Kidney epithelial cell (primary cell): ENCODE measurements at places on chromosomes 2 and 18.

DNA sequence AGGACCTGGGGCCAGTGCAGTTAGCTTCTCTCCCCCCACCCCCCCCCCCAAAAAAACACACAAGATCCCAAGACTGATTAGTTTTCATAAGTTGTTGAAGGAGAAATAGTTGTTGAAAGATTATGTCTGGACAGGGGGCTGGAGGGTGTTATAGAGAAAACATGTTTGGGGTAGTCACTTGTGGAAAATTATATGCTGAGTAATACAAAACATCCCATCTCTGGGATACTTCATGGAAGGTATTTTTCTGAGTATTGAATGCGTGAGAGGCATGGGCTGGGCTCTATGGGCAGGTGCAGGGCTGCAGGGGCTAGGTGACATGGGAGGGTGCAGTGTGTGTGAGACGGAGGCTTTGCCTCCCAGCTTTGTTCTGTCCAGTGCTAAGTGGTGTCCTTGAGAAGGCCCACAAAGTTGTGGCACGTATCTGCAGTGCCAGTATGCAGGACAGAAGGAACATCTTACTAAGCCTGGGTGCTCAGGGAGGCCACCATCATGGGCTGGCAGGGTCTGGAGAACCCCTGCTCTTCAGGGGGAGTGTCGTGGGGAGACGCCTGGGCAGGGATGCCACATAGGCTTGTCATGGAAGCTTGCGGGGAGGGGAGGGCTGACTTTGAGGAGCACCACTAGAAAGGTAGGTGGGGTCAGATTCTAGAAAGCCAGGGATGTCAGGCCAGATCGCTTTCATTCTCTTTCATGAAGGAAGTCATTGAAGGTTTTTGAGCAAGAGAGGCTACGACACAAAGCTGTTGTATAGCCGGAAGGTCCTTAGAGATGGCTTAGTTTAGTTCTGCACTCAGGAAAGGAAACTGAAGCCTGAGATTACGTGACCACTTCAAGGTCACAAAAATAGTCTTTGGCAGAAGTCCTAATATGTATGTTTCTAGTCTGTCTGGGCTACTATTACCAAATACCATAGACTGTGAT is 232.0 kb downstream of the LDLRAD4 start:
- no peak for DNase-seq

GRCh38 chr2:216619411-216620393 is 13.5 kb upstream of the IGFBP2 start:
- DNase-seq = no peak

DNA sequence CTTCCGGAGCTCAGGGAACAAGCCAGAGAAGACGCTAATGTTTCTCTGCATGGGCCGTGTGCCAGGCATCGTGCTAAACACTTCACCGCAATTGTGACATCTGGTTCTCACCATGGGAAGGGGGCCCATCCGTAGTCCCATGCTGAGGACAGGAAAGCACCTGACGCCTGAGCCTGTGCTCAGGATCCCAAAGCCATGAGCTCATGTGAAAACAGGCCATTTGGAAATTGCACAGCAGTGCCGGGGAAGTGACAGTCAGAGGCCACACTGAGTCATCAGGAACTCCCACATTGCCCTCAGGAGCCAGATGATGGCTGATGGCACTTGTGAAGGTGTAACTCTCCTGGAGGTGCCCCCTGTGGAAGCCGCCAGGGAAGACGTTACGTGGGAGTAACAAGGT is 141.0 kb downstream of the INHBB start:
- peak; percentile 9 for DNase-seq

DNA sequence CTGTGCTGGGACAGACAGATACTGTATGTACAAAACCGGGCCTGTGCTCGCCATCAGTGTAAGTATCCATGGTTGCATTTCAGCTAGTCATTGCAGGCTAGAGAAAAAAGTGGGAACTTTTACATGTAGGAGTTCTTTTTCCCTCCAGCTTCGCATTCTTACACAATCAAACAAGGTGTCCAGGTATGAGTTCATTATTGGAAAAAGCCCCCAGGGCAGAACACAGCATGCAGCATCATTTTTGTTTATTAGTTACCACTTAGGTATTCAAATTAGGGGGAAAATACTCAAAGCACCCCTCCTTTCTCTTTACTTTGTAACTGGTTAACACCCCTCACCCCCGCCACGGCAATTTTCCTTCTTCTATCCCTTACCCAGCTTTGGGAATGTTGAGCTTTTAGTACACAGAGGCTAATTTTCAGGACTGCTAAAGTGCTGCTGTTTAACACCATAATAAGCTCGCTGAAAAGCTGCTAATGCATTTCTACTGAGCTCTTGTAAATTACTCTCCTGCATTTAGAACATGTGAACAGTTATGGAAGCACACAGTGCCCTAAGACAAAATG is 13.6 kb downstream of the UPP2 start:
- no peak for DNase-seq

DNA sequence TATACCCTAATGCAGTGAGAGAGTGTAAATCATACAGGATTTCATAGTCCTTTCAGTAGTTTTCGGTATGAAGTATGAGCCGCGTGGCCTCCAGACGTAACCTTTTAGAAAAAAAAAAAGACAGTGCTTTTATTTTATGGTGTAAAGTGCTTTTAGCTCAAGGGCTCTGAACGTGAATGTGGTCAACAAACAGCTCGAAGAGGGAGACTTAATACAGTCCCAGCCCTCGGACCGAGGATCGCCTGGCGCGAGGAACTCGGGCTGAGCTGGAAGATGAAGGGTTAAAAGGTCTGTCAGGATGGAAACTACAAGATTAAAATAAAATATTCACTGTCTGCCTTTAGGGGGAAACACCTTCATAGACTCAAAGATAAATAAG is 4.0 kb upstream of the BCL11A start:
- DNase-seq = no peak

- no peak for DNase-seq
These were observed 75.7 kb downstream of the RBMS1 start for GRCh38 chr2:160417745-160418397.

- DNase-seq = no peak
These were observed 963.6 kb upstream of the CNTNAP5 start for GRCh38 chr2:123061534-123061933.

GRCh38 chr18:45352874-45353273 is 262.4 kb upstream of the SLC14A2 start:
- DNase-seq = no peak

DNA sequence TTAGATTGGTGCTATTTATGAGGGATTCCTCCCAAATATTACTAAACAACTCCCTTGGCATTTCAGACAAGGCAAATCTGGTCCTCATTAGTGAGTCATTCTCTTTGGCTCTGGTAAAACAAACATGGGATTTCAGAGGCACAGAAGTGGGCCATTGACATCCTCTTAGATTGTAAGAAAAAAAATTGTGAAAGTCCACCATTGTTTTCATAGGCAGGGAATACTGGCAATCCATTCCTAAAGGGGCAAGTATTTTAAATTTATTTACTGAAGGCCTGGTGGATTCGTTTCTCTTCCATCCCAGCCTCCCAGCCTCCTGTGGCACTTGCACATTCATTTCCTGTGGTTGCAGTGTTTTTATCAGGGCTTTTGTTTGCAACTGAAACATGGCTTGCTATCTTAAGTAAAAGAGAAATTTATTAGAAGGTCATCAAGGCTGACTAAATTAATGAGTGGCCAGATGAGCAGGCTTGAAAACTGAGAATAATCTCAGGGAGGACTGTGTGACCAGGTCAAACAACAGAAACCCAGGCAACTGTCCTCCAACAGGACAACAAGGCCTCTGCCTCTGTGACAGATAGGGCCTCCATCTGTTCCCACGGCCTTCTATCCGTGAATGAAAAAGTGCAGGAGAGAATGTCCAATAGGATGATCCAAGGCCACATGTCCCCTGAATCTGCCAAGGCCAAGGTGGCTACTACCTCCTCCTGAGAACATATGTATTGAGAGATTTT is 23.1 kb upstream of the TNFAIP6 start:
- peak; percentile 39 for DNase-seq

GRCh38 chr2:17518212-17519154 is at the start of gene RAD51AP2:
Gene RAD51AP2, minus strand, starts transcription at chr2:17518440. Its CDS starts 25 bp downstream, at chr2:17518415.
- peak; percentile 51 for DNase-seq

- DNase-seq = no peak
These were observed 645.1 kb upstream of the SETBP1 start for GRCh38 chr18:44035554-44035953.

GRCh38 chr18:7908681-7909299 is 341.7 kb downstream of the PTPRM start:
- DNase-seq = no peak

GRCh38 chr2:219991116-219991515 is 363.7 kb downstream of the SLC4A3 start:
- DNase-seq = no peak

GRCh38 chr2:126510960-126511359 is 145.0 kb upstream of the GYPC start:
- no peak for DNase-seq

- no peak for DNase-seq
These were observed 891 bp upstream of the KHK start for GRCh38 chr2:27085673-27086089.

DNA sequence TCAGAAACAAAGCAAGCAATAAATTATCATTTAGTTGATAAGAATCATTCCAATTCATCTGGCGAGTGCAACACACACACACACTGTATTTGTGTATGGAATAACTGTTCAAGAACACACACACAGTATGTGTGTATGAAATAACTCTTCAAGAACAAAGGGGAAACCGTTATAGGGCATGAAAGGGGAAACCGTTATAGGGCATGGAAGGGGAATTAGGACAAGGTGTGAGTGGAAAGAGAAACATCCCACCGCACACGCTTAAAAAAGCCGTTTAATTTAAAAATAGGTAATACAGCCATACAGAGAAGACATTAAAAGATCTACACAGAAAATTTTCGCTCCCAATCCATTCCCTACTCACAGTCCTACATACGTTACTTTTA is 607 bp upstream of the TSN start:
- DNase-seq = no peak

- DNase-seq = no peak
These were observed 2.5 kb upstream of the ASIC4 start for GRCh38 chr2:219511547-219512325.

GRCh38 chr2:67065046-67065445 is 332.1 kb upstream of the ETAA1 start:
- no peak for DNase-seq

DNA sequence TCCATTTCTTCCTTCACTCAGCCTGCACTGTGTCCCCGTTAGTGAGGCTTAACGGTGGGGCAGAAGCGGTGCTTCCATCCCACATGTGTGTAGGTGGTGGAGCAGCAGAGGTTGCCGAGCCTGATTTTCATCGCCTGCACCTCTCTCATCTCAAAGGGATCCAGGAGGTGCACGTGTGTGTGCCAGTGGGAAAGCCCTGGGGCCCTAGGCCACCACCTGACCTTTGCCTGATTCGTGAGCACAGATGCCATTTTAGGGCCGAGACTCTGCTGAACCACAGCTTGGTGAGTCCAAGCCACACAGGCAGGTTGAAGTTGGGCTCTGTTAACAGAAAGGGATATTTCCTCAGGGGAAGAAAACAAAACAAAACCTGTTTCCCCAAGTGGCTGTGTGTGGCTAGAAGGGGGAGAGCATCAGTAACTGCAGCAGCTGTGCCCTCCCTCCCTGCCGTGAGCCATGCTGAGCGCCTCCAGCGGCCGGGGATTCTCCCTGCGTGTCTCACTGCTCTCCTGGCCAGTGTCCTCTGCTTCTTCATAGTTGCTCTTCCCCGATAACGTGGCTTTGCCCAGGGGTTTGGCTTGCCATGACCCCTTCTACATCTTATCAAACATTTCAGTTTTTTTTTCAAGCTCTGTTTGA is 81.5 kb downstream of the MAPRE2 start:
- DNase-seq = no peak

DNA sequence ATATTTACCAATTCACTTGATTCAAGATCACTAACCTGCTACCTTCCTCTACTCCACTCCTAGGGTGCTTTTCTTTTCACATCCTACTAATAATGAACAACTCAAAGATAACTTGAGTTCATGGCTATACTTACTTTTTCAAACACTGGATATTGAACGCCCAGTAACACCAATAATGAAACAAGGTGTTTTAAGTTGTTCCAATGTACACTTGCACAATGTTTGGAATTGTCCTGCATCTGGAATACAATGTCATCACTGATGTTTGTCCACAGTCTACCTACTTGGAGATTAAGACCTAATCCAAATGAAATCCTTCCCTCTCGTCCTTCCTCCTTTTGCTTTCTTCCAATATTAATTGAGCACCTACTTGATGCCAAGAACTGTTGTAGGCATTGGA is 218.3 kb upstream of the TMEM200C start:
- DNase-seq = no peak

- no peak for DNase-seq
These were observed 945 bp downstream of the HAT1 start for GRCh38 chr2:171923206-171923605.

GRCh38 chr2:210072922-210073509 is 70.6 kb downstream of the RPE start:
- DNase-seq = peak; percentile 10

GRCh38 chr2:231361701-231362554 is 33.6 kb upstream of the B3GNT7 start:
- no peak for DNase-seq

GRCh38 chr2:53289309-53290006 is 478.1 kb upstream of the CHAC2 start:
- DNase-seq = no peak

GRCh38 chr18:33781429-33781828 is 203.4 kb downstream of the ASXL3 start:
- DNase-seq = no peak

- DNase-seq = no peak
These were observed 8.8 kb downstream of the VIL1 start for GRCh38 chr2:218427741-218428140.

DNA sequence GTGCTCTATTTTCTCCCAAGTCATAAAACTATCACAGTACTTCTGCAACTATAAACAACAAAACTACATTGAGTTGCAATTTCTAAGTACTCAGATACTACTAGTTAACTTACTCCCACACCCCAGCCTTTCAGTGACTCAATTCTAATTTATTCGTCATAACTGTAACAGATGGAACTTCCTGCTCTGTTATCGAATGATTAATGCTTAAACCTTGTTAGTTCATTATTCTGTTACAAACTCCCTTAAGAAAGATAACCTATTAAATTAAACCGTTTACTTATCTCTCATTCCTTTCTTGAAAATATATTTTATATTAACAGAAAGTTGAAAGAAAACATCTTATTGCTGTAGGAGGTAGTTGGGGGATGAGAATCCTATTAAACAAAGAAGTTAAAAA is 17.0 kb downstream of the TNFAIP6 start:
- DNase-seq = peak; percentile 69

DNA sequence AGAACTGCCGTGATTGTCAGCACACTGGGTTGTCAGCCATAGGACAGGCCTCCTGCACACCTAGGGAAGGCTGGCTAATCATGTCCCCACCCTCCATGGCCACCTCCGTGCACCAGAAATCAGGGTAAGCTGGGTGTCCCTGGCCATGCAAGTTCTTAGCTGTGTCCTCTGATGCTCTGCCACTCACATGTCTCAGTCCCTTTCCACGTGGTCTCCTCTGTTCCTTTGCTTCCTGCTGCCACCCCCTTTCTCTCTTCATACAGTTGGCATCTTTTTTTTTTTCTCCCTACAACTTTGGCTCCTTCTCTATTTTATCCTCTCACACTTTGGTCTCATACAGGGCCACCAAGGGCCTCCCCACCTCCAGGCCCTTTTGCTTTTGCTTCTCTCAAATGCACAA is 153.7 kb downstream of the TPGS2 start:
- no peak for DNase-seq
